ENCODE measurements at places on chromosomes 1 and 21.

DNA sequence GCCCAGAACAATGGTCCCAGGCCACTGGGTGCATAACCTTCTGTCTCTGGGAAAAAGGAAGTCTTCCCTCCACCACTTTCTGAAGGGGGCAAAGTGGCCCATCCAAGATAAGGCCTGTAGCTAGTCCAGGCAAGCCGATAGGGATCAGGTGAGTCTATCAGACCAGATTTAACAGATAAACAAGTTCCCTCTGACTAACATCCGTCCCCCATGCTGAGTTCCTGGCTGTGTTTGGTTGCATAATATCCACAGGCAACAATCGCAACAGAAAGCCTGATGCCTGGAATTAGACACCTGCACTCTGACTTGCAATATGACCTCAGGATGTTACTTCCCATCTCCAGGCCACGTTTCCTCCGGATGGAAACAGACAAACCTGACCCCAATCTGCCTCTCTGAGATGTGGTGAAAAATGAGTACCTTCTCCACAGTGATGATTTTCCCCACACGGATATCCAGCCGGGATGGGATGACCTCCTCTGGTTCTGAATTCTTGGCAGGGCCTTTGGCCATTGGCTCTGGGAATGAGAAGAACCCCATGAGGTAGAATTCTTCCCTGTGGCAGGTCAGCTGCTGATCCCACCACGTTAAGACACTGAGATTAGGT is 36.4 kb downstream of the YARS1 start:
- no peak for DNase-seq

DNA sequence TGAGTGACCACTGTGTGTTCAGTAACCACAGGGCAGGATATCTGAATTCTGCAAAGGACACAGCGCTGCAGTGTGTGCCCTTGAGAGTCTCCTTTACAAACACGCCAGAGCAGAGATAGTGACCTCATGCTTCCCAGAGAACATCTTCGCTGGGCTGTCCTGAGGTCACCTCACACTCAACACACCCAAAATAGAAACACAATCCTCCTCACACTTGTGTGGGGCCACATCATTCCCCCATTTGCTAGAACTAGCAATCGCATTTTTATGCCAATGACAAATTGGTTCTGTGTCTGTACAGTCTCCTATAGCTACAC is 140.1 kb upstream of the NRIP1 start:
- no peak for DNase-seq

DNA sequence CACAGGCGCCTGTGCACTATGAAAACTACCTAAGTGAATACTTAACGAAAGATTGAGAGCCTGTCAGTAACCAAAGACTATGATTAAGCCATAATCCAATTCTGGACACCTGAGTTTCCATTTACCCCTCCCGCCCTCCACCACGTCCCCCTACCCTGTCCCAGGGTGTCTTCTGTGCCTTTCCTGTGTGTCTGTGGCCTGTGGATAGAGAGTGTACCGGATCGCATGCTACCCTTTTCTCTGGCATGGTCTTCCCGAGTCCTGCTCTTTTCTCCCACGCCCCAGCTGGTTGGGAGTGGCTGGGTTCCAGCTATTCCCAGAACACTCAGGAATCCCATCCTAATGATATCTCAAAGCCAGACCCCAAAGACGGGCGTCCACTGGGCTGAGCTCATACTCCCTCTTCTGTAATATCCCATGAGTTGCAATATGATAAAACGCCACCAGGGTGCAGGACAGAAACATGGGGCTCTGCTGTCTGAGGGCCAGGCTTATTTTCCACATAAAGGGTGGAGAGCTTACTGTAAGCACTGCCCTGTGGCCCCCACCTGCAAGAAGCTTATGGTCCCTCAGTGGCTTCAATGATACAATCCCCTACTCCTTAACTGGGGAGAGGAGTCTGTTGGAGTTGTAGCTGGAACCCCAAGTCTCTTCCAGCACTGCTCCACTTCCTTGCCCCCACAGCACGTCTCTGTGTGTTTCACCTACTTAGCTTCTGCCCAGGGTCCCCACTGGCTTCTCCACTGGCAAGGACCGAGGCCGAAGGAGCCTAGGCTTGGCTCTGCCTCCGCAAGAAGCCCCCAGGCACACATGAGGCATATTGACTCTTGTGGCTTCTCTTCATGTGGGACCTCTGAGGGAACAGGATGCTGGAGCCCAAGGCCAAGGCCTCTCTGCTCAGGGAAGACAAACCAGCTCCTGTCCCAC is 17.6 kb upstream of the ALX3 start:
- DNase-seq = peak; percentile 76

GRCh38 chr1:203268901-203269653 is 36.2 kb upstream of the BTG2 start:
- peak; percentile 67 for DNase-seq

GRCh38 chr1:167683641-167684502 is 37.9 kb upstream of the MPZL1 start:
- peak; percentile 78 for DNase-seq

- no peak for DNase-seq
Observed at GRCh38 chr21:31092832-31093625, 54.8 kb upstream of the KRTAP19-8 start.

DNA sequence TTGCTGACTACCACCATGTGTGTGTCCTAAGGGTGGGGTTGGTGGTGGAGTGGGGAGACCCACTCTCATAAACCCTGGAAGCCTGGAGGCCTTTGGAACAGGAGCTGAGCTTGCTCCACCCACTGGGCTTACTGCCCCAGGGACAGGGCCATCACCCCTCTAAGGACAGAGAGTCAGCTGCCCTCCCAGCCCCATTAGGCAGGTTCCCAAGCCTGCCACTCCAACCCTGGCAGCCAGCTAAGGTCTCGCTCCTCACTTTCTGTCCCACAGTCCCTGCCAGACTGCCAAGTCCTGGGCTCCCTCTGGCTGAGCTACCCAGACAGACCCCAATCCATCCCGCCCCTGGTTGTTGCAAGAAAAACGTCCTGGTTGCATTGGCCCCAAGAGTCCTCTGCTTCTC is 3.8 kb downstream of the NT5C1A start:
- no peak for DNase-seq

- no peak for DNase-seq
Observed at GRCh38 chr21:25503981-25504380, 103.3 kb downstream of the MRPL39 start.

DNA sequence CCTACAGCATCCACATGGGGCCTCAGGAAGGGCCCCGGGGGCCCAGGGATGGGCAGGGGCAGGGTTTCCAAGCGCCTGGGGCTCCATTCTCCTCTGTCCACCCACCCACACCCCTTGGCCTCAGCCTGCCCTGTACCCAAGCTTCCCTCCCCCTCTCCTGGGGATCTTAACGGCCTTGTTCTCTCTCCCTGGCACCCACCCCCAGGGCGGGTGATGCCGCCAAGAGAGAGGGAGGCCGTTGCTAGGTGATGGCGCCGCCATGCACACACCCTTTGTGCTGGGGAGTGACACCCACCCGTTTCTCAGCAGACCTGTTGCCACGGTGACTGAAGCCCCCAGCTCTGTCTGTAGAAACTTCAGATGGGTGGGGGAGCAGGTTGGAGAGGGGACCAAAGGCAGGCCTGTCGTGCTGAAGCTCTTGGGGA is 7.6 kb downstream of the GPR37L1 start:
- DNase-seq = no peak

- no peak for DNase-seq
Observed at GRCh38 chr1:79295967-79296366, 289.4 kb upstream of the ADGRL4 start.

DNA sequence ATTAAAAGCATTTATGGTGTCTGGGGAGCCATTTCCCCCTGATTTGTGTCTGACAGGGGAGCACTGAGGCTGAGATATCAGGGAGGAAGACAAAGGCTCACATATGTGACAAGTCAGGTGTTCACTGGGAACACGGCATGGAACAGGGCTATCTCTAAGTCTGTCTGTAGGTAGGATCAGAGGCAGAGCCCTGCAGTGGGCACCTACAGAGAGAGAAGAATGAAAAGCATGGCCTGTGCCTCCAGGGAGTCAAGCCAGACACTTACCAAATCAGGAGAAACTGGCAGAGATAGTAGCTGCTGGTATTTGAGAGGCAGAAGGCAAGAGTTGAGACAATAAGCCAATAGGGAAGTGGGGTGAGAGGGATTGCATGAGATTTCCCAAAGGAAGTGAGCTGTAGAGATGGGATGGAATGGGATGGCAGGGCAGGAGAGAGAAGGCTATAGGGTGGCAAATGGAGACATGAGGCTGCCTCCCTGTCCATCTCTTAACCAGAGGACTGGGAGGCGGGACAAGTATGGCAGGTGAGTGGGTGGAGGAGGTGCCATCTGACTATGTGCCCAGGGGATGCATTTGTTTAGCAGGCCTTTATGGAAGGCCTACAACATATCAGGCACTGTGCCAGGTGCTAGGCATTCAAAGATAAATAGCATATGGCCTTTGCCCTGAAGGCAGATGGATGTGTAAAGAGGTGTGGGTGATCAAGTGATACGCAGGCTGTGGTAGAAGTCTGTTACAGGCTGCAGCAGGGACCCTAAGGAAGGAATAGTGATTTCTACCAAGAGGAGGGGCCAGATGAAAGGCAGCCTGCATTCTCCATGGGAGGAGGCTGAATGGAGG is 136.2 kb upstream of the IPO9 start:
- no peak for DNase-seq

DNA sequence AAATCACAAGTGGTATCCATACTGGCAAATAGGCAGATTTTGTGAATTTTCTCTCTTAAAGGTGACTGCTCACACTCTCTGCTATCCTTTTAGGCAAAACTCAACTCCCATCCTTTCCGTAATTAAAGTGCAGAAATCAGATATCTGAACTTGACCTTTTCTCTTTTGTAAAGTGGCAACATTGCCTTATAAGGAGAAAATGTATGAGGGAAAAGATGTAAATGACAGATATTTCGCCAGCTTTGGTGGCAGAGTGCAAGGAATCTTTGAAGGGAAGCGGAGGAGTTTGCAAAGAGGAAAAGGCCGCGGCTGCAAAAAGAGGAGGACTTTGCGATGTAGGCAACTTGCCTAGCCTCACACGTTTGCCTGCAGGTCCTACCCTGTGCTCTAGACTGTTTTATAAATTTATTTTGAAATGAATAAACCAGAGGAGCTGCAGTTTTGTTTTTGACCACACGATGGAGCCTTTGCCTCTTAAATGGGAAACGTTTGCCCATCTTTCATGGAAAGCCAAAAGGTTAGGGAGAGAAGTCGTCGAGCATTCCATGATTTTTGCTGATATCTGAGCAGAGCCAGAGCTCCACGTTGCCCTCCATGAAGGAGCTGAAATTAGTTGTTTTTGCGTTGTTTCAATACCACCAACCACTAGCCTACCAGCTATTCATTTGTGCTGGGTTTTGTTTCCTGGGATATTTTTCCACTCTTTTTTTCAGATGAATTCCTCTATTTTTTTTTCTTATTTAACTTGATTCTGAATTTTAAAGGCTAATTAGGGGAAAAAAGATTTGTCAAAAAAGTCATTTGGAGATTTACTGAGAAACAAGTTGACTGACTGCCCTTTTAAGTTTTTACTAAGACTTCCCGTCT is 242.3 kb downstream of the LMX1A start:
- peak; percentile 47 for DNase-seq

GRCh38 chr1:77447669-77448068 is 165.8 kb downstream of the AK5 start:
- DNase-seq = no peak

- no peak for DNase-seq
Observed at GRCh38 chr1:61370913-61371279, 288.5 kb downstream of the NFIA start.

DNA sequence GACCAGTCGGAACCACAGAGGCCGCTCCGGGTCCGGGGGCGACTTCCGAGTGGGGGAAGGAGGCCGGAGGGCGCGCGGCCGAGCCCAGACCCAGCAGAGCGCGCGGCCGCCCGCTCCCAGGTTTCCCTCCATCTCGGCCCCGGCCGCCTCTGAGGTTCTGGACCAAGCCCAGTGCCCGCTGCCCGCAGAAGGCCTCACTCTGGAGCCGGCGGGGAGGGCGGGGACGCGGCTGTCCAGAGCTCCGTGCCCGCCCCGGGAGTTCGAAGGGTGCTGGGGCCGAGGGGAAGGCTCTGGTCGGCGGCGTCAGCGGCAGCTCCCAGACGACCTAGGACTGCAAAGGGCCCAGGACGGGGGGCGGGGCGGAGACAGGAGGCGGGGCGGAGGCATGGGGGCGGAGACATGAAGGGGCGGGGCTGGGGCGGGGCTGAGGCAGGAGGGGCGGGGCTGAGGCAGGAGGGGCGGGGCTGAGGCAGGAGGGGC is 48.0 kb upstream of the SLC19A1 start:
- DNase-seq = peak; percentile 99

GRCh38 chr21:25682382-25682781 is 43.3 kb downstream of the JAM2 start:
- no peak for DNase-seq

DNA sequence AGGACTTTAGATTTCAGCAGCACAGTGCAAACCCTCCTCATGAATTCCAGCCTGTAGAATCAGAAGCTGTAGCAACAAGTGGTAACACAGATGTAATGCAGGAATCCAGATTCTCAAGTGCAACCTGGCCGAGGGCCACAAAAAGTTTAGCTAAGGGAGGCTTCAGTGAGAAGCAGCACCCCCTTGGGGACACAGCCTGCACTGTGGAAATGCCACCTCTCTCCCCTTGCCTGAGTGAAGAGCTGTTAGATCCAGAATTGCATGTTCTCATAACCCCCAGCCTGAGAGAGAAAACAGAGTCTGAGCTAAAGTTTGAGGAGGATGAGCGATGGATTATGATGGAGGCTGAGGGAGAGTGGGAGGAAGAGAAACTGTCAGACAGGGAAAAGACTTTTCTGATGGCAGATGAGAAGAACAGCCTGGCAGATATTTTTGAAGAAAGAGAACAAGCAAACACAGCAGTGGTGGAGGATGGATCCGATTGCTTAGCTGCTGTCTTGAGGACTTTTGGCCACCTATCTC is 80.5 kb upstream of the BMP8A start:
- peak; percentile 53 for DNase-seq

DNA sequence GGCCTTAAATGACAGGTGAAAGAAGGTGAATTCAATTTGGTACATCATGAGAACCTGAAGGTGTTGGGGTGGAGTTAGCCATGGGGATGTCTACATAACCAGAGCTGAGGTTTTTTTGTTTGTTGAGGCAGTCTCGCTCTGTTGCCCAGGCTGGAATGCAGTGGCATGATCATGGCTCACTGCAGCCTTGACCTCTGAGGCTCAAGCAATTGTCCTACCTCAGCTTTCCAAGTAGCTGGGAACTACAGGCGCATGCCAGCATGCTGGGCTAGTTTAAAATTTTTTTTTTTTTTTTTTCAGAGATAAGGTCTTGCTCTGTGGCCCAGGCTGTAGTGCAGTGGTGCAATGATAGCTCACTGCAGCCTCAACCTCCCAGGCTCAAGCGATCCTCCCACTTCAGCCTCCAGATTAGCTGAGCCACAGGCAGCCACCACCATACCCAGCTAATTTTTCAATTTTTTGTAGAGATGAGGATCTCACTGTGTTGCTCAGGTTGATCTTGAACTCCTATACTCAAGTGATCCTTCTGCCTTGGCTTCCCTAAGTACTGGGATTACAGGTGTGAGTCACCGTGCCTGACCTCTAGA is 1.9 kb upstream of the MPZ start:
- no peak for DNase-seq

DNA sequence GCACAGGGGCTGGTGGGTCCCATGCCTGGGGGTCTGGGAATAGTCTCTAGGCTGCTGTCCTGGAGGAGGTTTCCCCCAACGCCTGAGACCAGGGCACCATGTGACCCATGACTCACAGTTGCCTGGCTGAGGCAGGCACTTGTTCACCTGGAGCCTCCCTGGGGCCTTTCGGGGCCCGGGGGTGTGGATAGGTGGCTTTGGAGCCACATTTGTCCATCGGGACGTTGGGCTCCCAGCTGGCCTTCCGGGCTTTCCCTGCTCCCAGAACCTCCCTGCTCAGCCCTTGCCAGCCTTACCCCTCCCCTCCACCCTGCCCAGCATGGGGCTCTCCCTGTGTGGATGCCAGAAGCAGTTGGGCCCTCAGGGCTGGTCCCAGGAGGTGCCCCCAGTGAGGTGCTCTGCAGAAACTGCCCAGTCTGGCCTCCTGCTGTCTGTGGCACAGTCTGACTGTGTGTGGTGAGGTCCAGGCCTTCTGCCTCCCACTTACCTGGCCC is 14.2 kb downstream of the COL6A1 start:
- DNase-seq = peak; percentile 42

Measured in iPS-NIHi11 (cell line).